ENCODE measurements at places on chromosomes 3 and 15.

- no peak for DNase-seq
Measured at GRCh38 chr3:84275532-84275931, 683.3 kb upstream of the CADM2 start.

DNA sequence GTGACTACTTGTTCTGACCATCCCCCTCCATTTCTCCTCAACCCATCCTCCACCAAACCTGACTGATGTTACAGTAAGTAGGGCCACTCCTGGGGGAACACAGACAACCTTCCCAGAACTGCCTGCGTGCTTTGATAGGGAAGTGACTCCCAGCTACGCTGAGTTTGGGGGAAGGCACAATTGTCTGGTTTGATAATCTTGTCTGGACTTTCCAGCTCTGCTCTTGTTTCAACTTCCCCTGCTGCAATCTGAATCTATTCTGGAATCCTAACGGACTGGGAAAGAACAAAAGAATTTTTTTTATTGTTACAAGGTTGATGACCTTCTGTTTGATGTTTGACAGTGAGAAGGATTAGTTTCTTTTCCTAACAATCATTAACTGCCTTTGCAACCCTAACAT is 895.6 kb downstream of the ROBO1 start:
- no peak for DNase-seq

DNA sequence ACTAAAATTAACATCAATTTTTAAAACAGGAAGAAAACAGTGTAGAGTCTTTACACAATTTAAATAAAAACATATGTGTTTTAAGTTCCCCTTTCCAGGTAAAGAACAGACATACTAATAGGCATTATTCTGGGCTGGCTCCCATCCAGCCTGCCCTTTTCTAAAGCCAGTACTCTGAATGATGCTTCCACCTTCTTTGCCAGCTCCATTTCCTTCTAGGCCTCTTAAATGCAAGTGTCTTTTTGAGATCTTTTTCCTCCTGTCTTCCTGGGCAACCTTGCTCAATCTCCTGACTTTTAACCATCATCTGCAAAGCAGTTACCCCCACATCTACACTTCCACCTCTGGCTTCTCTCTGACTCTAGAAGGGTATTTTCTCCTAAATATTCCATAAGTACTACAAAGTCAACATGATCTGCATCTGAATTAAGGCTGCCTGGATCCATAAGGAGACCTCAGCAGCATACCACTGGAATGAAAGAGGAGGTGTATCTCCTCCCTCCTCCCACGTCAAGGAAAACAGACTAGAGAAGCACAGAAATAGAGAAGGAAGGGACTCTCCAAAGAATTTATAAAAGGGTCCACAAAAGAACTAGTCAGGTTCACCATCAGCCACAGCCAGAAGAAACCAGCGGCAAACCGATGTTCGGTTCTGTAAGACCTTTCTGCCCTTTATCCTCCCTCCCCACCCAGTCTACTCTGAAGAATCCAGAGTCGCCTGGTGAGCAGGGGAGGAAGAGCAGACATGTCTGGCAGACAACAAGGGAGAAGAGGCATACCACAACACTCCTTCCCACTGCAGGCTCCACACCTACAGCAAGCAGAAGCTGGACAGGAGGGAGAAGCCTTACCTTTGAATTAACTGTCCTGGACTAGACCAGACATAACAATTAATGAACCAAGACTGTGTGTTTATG is 47.1 kb downstream of the GOLIM4 start:
- DNase-seq, result no peak

- DNase-seq, result peak; percentile 72
Measured at GRCh38 chr15:65856821-65857455, 12.4 kb upstream of the RAB11A start.

GRCh38 chr15:31360843-31361763 is 34.5 kb downstream of the KLF13 start:
- DNase-seq, result no peak

- DNase-seq, result no peak
Measured at GRCh38 chr3:141482245-141482922, 4.4 kb upstream of the RASA2 start.

DNA sequence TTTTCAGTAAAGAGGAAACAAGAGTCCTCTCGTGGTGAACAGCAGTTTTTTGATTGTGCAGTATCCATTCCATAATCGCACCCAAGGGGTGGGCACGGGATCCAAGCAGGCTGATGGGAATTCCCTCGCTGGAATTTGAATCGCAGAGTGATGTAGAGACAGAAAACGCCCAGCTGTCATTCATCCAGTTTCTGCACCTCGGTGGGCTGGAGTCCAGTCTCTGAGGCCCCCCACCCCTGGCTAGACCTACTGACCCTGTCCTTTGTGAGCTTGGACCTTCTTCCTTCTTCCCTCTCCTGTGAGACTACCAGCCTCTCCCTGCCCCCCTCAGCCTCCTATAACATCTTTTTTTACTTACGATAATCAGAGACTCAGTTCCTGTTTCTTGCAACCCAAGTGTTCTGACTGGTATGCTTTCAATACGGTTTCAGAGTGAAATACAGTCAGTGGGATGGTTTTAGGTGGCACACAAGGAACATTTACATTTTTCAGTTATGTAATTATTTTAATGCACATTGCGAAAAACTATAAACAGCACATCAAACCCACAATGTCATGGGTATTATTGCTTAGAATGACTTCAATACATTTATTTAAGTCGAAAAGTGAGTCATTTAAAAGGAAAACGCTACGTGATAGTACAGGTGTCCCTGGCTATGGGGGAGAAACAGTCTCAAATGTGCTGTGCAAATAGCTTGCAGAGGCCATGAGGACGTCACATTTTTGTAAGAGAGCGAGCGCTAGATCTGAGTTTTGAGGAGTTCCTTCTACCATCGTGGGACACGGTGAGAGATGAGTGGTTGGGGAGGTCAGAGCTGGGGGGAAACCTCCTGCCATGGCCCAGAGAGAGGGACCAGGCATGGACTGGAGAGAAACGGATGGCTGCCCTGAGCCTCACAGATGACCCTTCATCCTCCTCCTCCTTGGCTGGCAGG is 37.5 kb upstream of the CHST2 start:
- no peak for DNase-seq

GRCh38 chr3:31311559-31311958 is 221.2 kb upstream of the STT3B start:
- DNase-seq, result no peak

- no peak for DNase-seq
Measured at GRCh38 chr3:175476489-175476888, 617.4 kb downstream of the NAALADL2 start.

- DNase-seq, result no peak
Measured at GRCh38 chr3:78913711-78914110, 854.1 kb downstream of the ROBO1 start.

DNA sequence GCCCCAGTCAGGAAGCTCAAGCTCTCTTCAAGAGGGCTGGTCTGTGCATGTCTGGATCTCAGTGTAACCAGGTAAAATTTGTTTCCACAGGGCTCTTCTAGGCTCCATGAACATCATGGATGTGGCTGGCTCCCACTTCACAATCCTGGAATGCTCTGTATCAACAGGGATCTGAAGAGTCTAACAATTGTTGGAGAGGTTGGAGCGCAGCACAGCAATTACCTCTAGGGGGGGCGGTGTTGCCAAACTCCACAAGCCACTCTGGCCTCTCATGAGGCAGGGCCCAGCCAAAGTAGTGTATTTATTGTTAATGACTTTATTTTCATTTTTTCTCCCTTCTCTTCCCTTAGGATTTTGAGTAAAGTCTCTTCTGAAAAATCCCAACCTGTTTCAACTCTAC is 6.1 kb upstream of the EIF2B5 start:
- DNase-seq, result no peak

GRCh38 chr15:55403531-55403930 is 4.6 kb downstream of the CCPG1 start:
- no peak for DNase-seq

DNA sequence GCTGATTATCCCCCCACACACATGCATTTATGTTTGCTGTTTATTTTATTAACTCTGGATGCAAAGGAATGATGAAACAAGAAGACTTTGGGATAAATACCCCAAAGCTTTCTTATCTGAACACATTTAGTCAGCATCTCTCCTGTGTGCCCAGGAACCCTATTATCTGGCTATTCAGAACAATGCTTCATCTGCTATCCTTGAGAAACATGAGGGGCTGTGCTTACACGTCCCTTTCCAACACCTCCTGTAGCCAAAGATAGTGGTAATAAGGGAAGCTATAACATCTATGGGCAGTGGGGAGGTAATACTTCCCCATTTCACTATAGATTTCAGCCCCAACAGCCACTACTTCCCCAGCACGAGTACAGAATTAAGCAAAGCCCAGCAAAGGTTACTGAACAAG is 94.7 kb downstream of the SSR3 start:
- no peak for DNase-seq

- DNase-seq, result no peak
Measured at GRCh38 chr3:186102687-186103086, 6.2 kb downstream of the ETV5 start.

GRCh38 chr3:40502034-40502433 is 3.8 kb upstream of the ZNF620 start:
- no peak for DNase-seq

DNA sequence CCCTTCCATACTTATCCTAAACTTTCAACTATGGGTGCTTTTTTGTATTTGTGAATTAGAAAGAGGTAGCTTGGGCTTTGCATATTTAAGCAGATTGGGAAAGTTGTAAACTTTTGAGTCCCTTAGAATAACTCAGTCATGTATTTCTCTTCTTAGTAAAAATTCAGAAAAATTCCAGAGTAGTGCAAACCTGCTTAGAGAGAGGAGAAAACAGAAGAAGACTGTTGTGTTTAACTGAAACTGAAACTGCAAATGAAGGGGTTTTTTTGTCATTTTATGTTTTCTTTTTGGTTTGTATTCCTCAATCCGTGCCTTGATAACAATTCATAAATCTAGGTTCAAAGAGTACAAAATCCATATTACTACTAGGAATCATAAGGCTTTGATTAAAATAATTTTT is 31.3 kb downstream of the CD200 start:
- DNase-seq, result no peak

DNA sequence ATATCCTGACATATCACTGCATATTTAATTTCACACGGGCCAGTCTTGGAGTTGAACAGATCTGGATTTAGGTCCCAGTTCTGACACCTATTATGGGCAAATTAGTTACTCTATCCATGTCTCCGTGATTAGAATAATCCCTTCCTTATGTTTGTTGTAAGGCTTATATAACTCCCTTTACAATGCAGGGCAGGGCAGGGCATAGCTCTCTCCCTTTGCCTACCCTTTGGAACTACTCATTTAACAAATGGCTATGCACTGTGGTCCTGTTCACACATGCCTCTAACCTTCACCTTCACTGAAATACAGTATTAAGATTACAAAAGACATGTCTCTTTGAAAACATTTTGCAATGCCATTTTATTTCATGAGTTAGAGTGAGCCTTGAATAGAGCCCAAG is 24.8 kb upstream of the ATP13A5 start:
- DNase-seq, result no peak

GRCh38 chr3:43394041-43394554 is 107.8 kb downstream of the SNRK start:
- DNase-seq, result no peak

GRCh38 chr3:9768141-9768775 is 1.5 kb downstream of the CAMK1 start:
- DNase-seq, result no peak

GRCh38 chr15:36136049-36136448 is 443.4 kb upstream of the CDIN1 start:
- no peak for DNase-seq

DNA sequence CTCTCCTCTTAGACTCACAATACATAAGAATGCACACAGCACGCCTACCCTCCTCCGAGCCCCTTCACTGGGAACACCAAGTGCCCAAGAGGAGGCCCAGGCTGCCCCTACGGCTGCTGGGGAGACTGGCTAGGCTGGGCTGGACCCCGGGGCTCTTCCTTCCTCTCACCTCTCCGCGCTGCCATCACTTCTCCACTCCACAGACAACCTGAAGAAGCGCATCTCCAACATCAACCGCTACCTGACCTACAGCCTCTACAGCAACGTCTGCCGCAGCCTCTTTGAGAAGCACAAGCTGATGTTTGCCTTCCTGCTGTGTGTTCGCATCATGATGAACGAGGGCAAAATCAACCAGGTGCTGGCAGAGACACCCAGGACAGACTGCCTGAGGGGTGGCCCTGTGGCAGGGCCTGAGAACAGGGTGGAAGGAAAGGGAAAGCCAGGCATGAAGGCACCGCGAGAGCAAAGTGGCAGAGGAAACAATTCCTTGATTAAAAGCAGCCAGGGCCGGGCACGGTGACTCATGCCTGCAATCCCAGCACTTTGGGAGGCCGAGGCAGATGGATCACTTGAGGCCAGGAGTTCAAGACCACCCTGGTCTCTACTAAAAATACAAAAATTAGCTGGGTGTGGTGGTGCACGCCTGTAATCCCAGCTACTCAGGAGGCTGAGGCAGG is 51.6 kb downstream of the SEMA3G start:
- no peak for DNase-seq

- no peak for DNase-seq
Measured at GRCh38 chr3:195045481-195046210, 225.3 kb downstream of the XXYLT1 start.

- no peak for DNase-seq
Measured at GRCh38 chr15:85704720-85705429, 89.8 kb downstream of the KLHL25 start.

DNA sequence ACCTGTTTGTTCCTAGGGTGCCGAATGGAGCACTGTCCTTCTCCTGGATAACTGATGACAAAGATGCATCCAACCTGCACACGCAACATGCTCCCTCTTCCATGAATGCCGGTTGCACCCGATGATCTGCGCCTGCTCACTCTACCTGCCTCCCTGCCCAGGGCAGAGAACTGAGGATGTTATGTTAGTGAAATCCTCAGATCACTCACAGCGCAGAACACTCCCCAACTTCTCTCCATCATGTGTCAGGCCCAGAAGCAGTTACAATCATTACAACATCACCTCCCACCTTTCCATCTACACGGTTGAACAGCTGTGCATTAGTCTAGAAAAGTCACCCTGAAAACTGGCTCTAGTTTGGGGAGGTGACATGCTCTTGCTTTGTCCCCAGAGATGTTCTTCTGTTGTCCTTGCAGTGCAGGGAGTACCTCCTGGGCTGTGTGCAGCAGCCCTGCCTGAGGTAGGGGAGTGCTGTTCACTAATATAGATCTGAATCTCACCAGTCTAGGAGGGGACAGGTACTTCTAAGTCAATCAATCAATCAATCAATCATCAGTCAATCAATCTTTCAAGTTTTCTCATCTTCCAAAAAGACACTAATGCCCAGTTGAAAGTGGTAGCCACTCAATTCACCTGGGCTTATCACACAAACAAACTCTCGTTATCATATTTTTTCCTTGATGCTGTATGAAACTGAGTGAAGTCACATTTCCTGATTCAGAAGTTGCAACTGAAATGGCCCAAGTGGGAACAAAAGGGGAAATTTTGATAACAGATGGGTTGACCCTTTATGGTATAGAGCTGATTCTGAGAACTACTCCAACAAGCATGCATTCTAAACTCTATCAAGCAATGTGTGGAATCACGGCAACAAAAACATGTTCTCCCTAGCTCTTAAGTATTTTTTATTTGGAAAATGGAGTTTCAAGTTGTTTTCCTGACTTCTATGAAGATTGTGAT is 15.4 kb upstream of the ISLR start:
- no peak for DNase-seq

DNA sequence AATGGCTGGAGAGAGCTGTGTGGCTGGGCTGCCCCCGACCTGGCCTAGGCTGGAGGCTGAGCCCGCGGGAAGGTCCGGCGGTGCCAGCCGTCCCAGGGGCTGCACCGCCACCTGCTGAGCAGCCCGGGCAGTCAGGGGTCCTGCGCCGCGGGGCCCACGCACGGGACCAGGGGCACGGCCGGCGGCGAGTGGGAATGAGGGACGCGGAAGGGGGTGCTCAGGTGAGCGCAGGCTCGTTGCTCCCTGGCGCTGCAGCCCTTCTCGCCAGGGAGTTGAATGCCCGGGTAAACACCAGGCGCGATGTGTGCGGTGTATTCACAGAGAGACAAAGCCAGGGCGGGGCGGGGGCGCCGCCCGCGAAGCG is 666 bp upstream of the SEMA3F start:
- no peak for DNase-seq

Measured in activated T-cell treated with anti-CD3 and anti-CD28 coated beads for 24 hours (primary cell).